Activated CD8-positive, alpha-beta memory T cell treated with anti-CD3 and anti-CD28 coated beads for 1 hour (primary cell): ENCODE measurements at places on chromosomes 2 and 18.

GRCh38 chr2:84474176-84474575 is 15.1 kb upstream of the SUCLG1 start:
- DNase-seq = no peak

- no peak for DNase-seq
These were observed 565.5 kb downstream of the CCDC85A start for GRCh38 chr2:56749152-56749752.

- no peak for DNase-seq
These were observed 34.4 kb downstream of the TEX51 start for GRCh38 chr2:126932966-126933710.

DNA sequence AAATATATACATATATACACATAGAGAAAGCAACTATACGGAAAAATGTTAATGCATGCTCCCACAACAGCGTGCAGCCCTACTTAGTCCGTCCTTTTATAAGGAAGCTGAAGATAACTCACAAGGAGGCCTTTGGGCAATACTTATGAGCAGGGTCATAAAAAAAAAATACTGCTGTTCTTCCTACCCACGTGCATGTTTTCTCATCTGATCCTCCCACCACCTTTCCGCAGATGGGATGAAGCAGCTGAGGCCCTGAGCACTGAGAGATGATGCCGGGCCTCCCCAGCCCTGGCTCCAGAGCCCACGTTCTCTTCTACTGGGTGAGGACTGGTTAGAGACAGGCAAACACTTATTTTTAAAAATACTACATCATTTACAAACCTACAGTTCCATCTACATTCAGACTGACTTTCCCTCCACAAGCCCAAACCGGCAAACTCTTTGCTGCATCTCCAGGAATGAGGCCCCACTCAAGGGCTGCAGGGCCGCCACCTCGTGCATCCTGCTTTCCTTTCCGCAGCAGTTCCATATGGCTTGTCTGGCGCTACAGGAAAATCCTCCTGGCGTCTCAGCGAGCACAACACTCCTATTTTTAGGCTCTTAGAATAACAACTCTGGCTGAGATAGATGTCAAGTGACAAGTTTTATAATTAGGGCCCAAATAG is 41.6 kb downstream of the TBC1D8 start:
- DNase-seq = no peak

DNA sequence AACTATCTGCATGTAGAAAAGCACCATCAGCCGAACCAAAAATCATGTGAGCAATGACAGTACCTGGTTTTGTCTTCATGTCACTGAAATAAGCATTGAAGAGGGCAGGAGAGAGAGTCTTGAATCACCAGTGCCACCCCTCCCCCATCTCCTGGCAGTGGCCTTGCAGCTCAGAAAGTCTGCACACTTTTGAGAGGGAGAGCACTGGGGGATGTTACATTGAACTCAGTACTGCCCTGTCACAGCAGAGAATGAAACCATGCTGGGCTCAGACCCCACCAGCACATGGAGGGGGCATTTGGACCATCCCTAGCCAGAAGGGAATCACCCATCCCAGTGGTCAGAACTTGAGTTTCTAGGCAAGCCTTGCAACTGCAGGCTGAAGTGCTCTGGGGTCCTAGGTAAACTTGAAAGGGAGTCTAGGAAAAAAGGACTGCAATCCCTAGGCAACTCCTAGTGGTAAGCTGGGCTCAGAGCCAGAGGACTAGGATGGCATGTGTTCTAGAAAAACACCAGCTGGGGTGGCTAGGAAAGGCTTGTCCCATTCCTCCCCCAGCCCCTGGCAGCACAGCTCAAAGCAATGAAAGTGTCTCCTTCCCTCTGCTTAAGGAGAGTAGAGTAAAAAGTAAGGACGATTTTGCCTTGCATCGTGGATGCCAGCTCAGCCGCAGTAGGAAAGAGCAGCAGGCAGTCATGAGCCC is 259.9 kb upstream of the MYT1L start:
- no peak for DNase-seq
